ENCODE measurements at places on chromosomes 6 and 20.

- no peak for DNase-seq
Observed at GRCh38 chr20:51665543-51666118, 102.6 kb downstream of the ATP9A start.

DNA sequence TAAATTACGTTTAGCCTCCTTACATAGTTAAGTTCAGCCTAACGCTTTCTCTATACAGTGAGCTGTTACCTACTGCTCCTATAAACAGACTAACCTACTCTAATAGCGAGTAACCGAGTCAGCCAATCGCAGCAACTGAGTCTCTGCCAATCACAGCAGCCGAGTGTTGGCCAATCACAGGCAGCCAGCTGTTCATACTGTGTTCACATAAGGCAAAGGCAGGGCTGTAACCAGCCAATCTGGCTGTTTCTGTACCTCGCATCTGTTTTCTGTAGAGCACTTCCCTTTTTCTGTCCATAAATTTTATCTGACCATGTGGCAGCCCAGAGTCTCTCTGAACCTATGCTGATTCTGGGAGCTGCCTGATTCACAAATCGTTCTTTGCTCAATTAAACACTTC lies 263.9 kb upstream of the JARID2 start:
- no peak for DNase-seq

DNA sequence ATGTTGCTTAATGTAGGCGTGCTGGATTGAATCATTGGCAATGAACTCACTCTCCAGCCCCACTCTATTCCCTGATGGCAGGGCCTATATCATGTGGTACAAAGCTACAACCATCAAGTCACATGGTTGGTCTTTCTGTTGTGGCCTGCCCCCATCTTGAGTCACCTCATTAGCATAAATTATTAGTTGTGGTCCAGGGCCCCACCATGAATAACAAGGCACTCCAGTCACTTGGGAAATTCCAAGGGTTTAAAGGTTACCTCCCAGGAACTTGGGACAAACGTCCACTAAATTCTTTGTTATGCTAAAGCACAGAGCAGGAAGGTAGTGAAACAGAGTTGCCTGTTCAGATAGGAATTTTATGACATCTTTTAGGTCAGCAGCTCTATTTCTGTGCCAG lies 193.7 kb downstream of the SLC35F1 start:
- no peak for DNase-seq

- no peak for DNase-seq
Observed at GRCh38 chr6:16712931-16713484, 48.3 kb downstream of the ATXN1 start.

GRCh38 chr6:156727715-156728385 lies 49.3 kb upstream of the ARID1B start:
- no peak for DNase-seq

DNA sequence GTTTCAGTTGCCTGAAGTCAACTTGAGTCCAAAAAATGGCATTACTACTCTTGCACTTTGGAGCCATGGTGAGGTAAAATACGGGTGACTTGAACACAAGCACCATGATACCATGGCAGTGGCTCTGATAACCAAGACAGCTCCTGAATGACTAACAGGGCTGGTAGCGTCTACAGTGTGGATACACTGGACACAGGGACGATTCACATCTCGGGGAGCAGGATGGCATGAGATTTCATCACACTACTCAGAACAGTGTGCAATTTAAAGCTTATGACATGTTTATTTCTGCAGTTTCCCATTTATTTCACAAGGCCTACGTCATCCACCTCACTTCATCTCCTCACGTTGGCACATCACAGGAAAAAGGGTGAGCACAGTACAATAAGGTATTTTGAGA lies 950.9 kb downstream of the KIF16B start:
- no peak for DNase-seq

GRCh38 chr20:10430000-10430466 lies 4.0 kb downstream of the MKKS start:
- no peak for DNase-seq

GRCh38 chr6:47098570-47098993 lies 56.5 kb upstream of the ADGRF1 start:
- no peak for DNase-seq

GRCh38 chr6:52231406-52232127 lies 12.7 kb downstream of the IL17F start:
- DNase-seq: no peak

DNA sequence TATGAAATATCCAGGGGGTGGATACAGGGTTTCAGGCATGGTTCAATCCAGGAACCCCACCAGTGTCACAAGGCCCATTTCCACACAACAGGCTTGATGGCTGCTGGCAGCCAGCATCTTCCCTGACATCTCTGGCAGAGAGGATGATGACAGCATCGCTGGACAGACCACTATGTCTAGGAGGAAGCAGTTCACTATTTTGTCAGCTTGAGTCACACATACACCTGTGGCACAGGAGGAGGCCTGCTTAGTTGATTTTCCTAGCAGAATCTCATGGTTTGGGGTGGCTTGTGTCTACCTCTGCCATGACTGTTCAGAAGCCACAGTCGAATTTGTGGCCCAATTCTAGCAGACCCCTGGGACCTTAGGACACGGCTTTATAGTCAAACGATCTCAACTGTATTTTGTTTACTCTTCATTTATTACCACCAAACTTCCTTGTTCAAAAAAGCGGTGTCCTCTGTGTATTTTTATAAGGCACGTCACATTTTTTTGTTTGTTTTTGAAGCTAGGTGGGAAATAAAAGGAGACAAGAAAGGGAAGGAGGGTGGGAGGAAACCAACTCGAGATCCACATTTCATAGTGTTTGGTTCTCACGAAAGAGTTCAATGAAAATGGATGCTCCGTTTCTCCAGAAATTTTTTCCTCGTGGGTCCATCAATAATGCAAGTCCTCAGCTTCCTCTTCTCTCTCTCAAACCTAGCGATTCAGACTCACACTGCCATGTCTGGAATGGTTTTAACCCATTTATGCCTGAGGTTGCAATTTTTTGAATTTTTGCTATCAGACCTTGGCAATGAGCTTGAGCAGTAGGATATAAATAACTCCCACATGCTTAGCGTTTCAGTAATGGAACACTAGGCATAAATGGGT lies 94.4 kb downstream of the TOX2 start:
- DNase-seq: no peak

GRCh38 chr20:61316346-61316745 lies 64.3 kb downstream of the CDH4 start:
- DNase-seq: no peak

GRCh38 chr6:79946272-79947190 lies 822 bp downstream of the ELOVL4 start:
- no peak for DNase-seq

DNA sequence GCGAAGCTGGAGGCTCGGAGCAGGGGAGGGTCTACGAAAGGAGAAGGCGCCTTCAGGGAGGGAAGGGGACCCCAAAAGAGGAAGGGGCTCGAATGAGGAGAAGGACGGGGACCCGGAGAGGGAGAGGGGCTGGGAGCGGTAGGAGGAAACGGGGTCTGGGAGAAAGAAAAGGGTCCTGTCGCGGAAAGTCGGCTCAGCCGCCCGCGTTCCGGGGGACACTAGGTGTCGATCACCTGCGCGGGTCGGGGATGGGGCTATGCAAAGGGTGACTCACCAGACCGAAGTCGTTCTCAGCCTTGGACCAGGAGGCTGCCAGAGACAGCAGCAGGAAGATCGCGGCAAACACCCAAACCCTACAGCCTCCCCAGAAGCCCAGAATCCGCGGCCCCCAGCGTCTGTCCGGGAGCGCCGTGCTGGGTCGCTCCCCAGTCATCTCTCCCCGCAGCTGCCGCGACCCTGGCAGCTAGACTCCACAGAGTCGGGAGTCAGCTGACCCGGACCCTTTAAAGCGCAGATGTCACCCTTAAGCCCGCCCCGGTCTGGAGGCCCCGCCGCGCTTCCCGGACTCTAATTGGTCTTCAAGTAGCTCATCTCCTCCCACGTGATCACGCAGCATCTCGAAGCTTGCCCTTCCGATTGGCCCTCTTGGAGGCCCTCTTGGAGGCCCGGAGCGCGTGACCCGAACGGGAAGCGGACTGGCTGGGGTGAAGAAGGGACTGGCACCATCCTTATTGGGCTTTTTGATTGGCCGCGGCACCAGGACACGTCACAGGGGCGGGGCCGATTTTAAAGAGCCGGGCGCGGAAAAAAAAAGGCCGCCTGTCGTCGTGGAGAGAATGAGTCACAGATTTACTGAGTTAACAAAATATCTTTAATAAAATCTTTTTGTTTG lies at the start of gene NEU1:
Gene NEU1, minus strand, starts transcription at position 478 of the 892 bp plus-strand sequence. Its CDS starts 45 bp downstream, at position 433.
- DNase-seq: peak; percentile 97

DNA sequence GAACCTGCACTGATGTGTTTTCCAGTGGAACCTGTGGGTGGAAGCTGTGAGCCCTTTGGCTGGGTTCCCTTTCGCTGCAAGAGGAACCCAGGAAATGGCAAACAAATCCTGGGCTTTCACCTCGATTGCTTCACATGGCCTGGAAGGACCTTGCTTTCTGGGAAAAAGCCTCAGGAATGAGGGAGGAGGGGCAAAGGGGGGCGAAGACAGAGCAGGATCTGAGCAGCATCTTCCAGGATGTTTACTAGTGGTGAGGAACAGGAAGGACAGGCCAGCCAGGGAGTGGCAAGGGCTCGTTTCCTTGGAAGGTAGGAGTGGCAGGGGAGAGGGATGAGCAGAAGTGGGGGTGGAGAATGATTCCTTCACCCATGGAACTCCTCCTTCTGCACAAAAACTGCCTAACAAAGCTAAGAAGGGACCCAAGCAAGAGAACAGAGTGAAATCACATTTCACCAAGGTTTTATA lies 5.9 kb downstream of the SLC2A10 start:
- no peak for DNase-seq

DNA sequence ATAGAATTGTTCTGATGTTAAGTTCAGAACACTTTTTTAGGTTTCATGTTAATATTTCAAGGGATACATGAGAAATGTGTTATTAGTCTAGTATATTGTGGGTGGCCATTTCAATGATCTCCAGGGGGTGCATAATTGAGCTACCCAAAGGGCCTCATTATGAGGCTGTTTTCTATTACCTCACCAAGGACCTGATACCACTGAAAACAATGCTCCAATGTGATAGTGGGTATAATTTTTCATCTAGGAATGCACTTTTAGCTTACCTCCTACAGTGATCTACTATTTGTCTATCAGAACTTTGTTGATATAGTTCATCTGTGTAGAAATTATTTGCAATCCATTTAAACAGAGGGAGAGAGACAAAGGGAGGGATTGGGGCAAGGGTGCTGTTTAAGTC lies 106.8 kb upstream of the HS3ST5 start:
- no peak for DNase-seq

- DNase-seq: no peak
Observed at GRCh38 chr20:59138114-59138748, 25.4 kb upstream of the ZNF831 start.

- DNase-seq: no peak
Observed at GRCh38 chr6:84568971-84569370, 195.4 kb downstream of the TBX18 start.

Data from stimulated activated CD4-positive, alpha-beta T cell treated with anti-CD3 and anti-CD28 coated beads, Interleukin-1b, Interleukin-23, amount 100 ng/mL, for 24 hours (primary cell).